Activated CD4-positive, alpha-beta T cell treated with anti-CD3 and anti-CD28 coated beads, Interleukin-2, amount 50 U/mL, for 4 hours (primary cell): ENCODE measurements at places on chromosomes 11 and 22.

DNA sequence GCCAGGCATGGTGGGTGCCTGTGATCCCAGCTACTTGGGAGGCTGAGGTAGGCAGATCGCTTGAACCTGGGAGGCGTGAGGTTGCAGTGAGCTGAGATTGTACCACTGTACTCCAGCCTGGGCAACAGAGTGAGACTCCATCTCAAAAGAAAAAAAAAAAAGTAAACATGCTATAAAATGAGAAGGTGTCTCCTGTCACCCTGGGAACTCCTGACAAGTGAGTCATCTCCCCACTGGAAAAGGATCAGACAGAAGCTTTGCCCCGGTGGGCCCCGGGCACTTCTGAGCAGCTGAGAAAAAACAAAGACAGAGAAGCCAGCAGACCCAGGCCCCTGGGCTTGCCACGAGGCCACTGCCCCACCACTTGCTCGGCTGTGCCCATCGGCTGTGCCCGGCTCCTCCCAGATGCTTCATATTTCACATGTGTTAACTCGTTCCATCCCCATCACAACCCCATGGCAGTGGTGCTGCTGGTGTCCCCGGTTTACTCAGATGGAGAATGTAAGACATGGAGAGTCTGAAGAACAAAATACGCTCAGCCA is 22.3 kb downstream of the TTLL1 start:
- no peak for DNase-seq

- DNase-seq: no peak
Measured at GRCh38 chr11:74182635-74183034, 11.5 kb downstream of the PPME1 start.

GRCh38 chr11:64778473-64779298 is at the start of gene SF1:
Gene SF1 (minus strand): TSS chr11:64778542. CDS start chr11:64778392, 150 bp downstream.
- DNase-seq: peak; percentile 98

- DNase-seq: no peak
Measured at GRCh38 chr22:23754220-23754919, at the start of gene VPREB3. Gene VPREB3 (minus strand): TSS chr22:23754425. CDS start chr22:23754363, 62 bp downstream.

- no peak for DNase-seq
Measured at GRCh38 chr11:2122222-2122906, 16.8 kb downstream of the IGF2 start.

DNA sequence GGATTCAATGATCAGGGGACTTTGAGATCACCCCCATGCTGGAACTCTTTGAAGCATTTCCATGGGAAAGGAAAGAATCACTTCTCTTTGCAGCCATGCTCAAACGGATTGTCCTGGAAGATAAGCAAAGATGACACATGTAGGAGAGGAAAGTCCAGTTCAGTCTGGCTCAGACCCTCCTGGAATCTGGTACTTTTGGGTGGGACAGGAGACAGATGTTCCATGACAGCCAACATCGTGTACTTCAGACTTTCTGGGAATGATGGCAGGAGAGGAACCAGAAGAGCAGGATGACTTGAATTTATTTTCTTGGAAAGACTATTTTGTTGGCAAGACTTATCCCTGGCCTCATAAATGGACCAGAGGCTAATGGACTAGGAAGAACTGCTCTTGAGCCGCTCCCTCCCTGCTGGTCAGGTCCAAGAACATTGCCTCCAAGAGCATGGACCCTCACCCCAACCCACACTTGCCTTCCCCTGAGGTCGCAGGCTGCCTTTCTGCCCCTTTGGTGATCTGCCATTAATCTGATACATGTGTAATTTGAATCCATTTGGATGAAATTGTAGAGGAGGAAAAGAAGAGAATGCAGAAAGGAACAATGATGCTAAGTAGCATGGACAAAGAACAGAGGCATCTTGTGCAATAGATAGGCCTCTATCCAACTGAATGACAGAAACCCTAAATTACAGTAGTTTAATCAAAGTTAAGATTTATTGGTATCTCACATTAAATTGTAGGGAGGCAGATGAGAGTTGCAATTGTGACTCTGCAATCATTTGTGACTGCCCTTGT is 201.0 kb downstream of the SNX19 start:
- no peak for DNase-seq
